Skeletal muscle cell (primary cell): ENCODE measurements at places on chromosomes 6 and 20.

- no peak for DNase-seq
Measured at GRCh38 chr20:10902174-10902573, 228.4 kb upstream of the JAG1 start.

DNA sequence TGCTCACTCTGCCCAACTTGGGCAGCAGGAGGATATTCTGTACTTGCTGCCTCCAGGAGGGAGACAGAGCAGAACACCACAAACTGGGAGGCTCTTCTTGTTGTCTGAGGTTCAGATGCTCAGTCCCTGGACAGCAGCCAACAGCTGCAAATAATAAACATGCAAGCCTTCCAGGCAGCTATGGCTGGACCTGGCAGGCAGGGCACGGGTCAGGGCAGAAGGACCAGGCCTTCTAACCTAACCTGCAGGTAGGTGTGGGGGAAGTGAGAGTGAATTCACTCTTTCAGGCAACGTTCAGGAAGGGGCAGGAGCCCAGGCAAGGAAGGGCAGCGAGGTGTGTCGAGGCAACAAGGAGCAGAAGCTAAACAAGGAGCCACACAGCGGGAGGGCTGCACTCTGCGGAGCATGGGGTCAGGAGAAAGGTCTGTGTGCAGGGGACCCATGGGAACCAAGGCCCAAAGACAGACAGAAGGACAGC lies 31.5 kb downstream of the NINL start:
- peak; percentile 60 for DNase-seq

GRCh38 chr20:3477861-3478544 lies 7.2 kb downstream of the ATRN start:
- no peak for DNase-seq

GRCh38 chr6:1283501-1283900 lies 28.4 kb upstream of the FOXQ1 start:
- no peak for DNase-seq

GRCh38 chr6:52933778-52934177 lies 24.3 kb upstream of the GSTA3 start:
- no peak for DNase-seq

GRCh38 chr20:17003170-17003870 lies 223.5 kb upstream of the PCSK2 start:
- no peak for DNase-seq

- peak; percentile 19 for DNase-seq
Measured at GRCh38 chr6:21538186-21538798, 55.3 kb upstream of the SOX4 start.

DNA sequence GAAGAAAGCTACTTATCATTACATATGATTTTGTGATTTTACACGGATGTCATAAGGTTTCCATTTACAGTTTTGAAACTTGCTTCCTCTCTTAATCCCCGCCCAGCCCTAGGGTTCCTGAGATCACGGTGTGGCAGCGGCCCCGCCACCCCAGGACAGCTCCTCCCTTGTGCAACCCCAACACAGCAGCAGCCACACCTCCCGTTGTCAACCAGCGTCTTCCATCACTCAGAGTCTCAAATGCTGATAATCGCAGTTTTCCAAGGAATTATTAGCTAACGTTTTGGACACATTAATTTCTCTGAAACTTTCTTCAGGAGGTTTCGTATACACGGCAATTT lies 204.8 kb downstream of the THBS2 start:
- DNase-seq = no peak

DNA sequence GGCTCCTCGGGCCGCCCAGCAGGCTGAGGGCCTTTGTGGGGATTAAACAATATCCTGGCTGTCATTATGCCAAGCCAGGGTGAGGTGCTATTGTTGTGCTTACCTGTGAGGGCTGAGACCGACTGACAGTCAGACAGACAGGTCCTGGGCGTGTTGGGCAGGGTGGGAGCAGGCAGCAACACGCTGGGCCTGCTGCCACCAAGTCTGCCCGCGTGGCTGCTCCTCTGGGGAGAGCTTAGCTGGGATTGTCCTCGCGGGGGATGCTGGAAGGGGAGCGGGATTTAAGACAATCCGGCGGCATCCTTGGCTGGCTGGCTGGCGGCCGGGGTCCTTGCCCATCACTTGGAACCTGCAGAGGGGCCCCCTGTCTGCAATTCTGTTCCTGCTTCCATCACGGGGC lies 20.0 kb downstream of the ITPR3 start:
- no peak for DNase-seq

DNA sequence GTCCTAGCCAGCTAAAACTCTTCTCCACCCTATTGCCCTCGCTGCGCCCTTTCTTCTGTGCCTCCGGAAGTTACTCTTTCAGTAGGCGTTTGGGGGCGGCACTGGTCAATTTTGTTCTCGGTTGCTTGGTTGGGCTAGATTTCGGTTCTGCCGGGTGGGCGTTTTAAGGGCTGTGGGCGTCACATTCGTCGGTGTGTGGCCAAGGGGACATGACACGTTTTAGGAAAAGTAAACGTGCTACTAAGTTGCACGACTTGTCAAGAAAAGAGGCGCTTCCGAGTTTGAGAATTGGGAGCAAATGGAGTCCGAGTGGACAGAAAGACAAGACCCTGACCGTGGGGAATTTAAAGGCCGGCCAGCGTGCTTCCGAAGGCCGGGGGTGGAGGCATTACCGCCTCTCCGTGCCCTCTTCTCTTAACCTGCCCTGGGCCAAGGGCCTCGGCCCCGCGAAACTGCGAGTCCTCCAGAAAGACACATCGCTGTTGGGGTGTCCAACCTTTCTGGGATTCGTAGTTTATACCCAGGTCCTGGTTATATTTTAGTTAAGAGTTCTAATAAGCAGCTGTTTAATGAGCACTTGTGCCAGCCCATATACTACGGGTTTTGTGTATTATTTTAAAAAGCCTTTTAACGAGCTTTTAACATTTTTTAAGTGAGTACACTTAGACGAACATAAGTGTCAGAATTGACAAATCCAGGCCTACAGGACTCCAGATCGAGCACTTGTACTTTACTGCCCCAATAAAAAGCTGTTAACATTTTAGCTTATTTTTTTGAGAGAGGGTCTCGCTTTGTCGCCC lies 664 bp upstream of the BAG6 start:
- no peak for DNase-seq

DNA sequence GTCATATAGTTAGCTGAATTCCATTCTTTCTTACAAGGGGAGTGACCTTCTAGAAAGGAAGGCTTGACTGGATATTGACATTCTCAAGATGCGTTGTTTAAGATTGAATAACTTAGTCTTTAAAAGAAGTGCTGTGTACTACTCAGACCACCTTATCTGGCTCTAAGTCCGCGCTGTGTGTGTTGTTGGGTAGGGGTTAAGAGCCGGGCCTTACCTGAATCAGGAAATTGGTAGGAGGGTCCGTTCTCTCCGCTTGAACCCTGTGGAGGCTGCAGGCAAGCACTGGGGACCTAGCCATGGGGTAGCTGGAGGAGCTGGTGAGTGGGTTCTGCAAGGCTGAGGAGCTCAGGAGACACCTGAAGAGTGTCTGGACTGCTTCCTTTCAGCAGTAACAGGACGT lies 9.0 kb upstream of the SCML4 start:
- no peak for DNase-seq

GRCh38 chr6:131169613-131170012 lies 34.3 kb downstream of the AKAP7 start:
- DNase-seq = no peak

- no peak for DNase-seq
Measured at GRCh38 chr6:80134065-80134464, 27.6 kb downstream of the BCKDHB start.

DNA sequence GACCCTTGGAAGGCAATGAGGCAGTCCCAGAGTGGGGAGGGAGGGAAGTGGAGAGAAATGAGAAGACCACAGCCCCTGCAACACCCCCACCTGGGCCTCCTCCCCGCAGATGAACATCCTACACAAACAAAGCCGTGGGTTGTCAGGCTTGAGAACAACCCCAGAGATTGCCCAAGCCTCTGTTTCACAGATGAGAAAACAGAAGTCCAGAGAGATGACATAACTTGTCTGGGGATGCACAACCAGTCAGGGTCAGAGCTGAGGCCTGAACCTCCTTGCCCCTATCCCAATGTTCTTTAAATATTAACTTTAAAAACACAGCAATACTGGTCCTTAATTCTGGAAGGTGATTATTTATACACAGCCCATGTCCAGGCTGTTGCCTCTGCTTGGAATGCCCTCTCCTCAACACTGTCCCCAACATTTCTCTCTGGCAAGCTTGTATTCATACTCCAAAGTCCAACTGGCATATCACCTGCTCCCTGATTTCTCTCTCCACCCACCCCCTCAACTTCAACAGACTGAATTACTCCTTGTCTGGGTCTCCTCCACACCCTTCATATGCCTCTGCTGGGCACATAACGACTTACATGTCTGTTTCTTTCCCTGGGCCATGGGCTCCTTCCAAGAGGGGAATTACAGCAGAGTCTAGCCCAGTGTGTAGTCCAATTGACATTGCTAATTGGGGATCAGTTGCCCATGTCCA lies 135.5 kb upstream of the LRFN2 start:
- DNase-seq = peak; percentile 59

DNA sequence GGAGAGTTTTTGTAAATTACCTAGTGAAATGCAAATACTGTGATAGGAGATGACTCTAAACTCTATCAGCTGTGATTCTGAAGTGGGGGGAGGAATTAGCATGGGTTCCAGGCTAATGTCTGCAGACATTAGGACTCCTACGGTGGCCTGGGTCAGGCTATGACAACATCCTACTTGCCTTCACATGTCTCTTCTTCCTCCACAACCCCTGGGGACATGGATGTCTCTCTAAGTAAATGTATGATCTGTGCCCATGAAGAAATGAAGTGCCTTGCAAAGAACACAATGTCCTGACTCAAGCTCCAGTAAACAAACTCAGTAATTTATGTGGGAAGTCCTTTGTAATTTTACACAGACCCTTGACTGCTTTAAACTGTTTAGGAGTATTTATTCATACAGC lies 165.8 kb upstream of the EEF1E1 start:
- no peak for DNase-seq

DNA sequence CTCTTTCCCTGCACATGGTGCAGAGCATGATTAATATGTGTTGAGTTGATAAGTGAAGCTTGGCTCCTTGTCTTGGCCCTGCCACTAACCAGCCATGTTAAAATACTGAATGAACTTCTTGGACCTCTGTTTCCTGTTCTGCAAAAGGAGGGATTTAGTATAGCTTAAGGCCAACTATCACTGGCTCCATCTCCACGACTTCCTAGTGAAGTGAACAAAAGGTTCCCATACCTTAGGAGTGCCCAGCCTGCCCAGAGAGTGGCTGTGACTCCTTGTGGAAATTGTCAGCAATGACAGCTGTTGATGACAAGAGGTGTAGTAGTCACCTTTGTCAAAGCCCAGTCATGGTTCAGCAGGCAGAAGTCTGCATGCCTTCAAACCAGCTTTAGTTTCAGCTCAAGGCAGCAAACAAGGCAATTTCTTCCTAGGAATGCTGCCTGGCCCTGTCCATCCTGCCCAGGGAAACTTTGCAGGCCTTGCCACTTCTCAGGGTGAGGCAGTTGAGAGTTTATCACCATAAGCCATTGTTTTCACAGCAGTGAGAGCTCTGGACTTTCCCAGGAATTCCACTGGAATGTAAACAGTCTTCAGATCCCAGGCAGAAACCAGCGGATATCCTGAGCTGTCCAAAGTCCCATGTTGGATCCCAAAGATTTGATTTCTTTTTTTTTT lies 169.7 kb upstream of the TNFAIP3 start:
- DNase-seq = no peak

GRCh38 chr6:154481521-154482013 lies 28.9 kb downstream of the CNKSR3 start:
- DNase-seq = no peak

GRCh38 chr6:136250686-136251008 lies 536 bp upstream of the MTFR2 start:
- DNase-seq = no peak

- no peak for DNase-seq
Measured at GRCh38 chr6:148392671-148393070, 50.0 kb downstream of the SASH1 start.

DNA sequence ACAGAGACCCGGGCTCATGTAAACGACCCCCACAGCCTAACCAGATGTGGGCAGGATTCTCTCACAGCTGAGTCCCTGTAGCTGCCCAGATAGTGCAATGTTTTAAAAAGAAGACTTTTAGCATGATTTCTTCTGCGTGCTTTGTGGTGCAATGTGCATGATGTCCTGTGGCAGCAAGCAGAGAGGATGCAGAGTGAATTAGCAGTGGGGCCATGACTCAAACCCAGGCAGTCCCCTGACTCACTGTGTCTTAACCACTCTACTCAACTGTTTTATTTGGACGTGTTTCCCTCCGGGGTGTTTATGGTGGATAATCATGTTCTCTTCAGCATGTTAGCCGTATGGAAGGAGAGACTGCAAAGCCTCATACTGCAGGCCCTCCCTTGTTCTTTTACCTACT lies 247.9 kb downstream of the SLC24A3 start:
- DNase-seq = peak; percentile 9

GRCh38 chr6:90765895-90766294 lies 179.0 kb upstream of the MAP3K7 start:
- DNase-seq = no peak

- DNase-seq = peak; percentile 9
Measured at GRCh38 chr20:33079259-33079658, at the start of gene BPIFB4. Gene BPIFB4 (plus strand): TSS chr20:33079643. CDS start chr20:33081527, 1,884 bp downstream.

GRCh38 chr20:58921564-58921963 lies 59.5 kb upstream of the NELFCD start:
- DNase-seq = no peak

- no peak for DNase-seq
Measured at GRCh38 chr6:92849636-92850035, 569.7 kb downstream of the EPHA7 start.

DNA sequence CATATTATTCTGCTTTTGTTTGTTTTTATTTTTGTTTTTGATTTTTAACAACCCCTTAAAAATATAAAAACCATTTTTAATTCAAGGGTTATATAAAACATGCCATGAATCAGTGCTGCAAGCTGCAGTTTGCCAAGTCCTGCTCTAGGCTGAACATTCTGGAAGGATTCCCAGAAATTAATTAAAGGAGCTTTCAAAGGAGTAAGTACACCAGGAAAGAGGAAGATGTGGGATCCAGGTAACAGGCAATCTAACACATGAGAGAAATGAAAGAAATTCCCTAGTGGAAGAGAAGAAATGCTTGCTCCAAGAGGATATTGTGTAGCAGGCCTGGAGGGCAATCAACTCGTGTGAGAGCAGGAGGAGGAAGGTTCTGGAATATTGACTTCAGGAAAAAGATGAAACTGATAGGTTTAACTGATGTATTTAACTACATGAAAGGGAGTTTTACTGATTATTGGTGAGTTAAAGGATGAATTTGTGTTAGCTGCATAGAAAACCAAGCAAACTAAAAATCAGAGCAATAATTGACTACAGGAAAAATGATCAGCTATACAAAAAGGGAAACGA lies 146.0 kb upstream of the PHACTR1 start:
- DNase-seq = no peak

DNA sequence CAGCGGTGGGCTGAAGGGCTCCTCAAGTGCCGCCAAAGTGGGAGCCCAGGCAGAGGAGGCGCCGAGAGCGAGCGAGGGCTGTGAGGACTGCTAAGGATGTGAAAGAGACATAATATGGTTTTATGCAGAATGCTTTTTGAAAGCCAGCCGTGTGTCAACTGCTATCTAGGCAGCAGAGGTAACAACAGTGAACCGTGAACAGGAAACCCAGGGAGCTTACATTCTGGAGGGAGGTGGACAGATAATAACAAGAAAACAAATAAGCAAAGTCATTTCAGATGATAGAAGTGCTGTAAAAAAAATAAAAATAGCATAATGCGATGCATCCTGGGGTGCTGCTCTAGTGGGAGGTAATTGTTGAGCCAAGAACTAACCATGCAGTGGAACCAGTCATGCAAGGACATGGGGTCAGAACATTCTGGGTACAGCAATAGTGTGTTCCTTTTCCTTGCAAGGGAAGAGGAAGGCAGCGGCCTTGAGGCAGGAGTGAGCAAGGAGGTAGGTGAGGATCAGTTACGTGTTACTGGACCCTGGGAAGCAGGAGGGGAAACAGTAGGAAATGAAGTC lies 134.4 kb upstream of the TMEM170B start:
- no peak for DNase-seq
